Testis (tissue), 5 donors: ENCODE measurements at places on chromosomes 3 and 15.

GRCh38 chr3:151319628-151320027, 3.0 kb upstream of the GPR87 start:
- no peaks in the 10 kb centered on the region for H3K27me3 ChIP-seq
- H3K36me3 ChIP-seq, result no peaks in the 10 kb centered on the region
- no peak overlapping the region for H3K27ac ChIP-seq

- no peak for DNase-seq
- H3K27ac ChIP-seq, result no peak overlapping the region
- H3K27me3 ChIP-seq, result no peaks in the 10 kb centered on the region
- H3K4me3 ChIP-seq, result no peak overlapping the region
- H3K36me3 ChIP-seq, result no peaks in the 10 kb centered on the region
- peaks cover 5% of the 10 kb centered on the region for H3K4me1 ChIP-seq
Observed at GRCh38 chr3:196775938-196776337, 36.3 kb downstream of the PAK2 start.

- H3K27me3 ChIP-seq, result no peaks in the 10 kb centered on the region
- H3K4me1 ChIP-seq, result peaks cover 6% of the 10 kb centered on the region
- H3K4me3 ChIP-seq, result no peak overlapping the region
- H3K36me3 ChIP-seq, result no peaks in the 10 kb centered on the region
Observed at GRCh38 chr3:129645286-129645685, 38.8 kb upstream of the PLXND1 start.

DNA sequence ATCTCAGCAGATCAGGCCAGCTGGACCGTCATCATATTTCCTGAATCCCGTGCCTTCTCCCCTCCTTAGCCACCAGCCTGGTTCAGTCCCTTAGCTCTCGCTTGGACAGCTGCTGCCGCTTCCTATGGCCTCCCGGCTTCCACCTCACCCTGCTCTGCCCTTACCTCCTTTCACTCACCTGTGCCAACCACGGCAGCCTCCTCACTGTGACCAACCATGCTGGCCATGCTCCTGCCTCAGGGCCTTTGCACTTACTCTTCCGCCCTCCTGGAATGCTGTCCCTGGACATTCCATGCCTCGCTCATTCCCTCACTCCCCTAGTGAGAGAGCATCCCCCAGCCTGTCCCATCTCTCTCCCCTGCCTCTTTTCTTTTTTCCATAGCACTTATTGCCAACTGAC, 19.2 kb downstream of the GRIP2 start:
- DNase-seq, result no peak
- no peak overlapping the region for H3K4me3 ChIP-seq
- no peaks in the 10 kb centered on the region for H3K27me3 ChIP-seq
- no peak overlapping the region for H3K27ac ChIP-seq
- no peaks in the 10 kb centered on the region for H3K36me3 ChIP-seq

DNA sequence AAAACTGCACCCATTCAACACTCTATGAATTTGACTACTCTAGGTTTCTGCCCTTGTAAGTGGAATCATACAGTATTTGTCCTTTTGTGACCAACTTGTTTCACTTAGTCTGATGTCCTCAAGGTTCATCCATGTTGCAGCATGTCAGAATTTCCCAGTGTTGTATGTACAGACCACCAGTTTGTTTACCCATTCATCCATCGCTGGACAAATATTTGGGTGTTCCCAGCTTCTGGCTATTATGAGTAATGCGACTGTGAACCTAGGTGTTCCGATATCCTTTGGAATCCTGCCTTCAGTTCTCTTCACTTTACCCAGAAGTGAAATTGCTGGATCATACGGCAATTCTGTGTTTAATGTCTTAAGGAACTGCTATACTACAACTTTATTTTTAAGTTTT, 12.6 kb downstream of the RPL32 start:
- H3K4me1 ChIP-seq, result no peaks in the 10 kb centered on the region
- DNase-seq, result no peak
- H3K4me3 ChIP-seq, result no peak overlapping the region
- no peaks in the 10 kb centered on the region for H3K27me3 ChIP-seq
- no peaks in the 10 kb centered on the region for H3K36me3 ChIP-seq

GRCh38 chr3:79140708-79141107, 627.1 kb downstream of the ROBO1 start:
- H3K4me1 ChIP-seq, result no peaks in the 10 kb centered on the region
- no peak for DNase-seq
- no peaks in the 10 kb centered on the region for H3K27me3 ChIP-seq
- no peak overlapping the region for H3K4me3 ChIP-seq
- no peak overlapping the region for H3K27ac ChIP-seq
- no peaks in the 10 kb centered on the region for H3K36me3 ChIP-seq

DNA sequence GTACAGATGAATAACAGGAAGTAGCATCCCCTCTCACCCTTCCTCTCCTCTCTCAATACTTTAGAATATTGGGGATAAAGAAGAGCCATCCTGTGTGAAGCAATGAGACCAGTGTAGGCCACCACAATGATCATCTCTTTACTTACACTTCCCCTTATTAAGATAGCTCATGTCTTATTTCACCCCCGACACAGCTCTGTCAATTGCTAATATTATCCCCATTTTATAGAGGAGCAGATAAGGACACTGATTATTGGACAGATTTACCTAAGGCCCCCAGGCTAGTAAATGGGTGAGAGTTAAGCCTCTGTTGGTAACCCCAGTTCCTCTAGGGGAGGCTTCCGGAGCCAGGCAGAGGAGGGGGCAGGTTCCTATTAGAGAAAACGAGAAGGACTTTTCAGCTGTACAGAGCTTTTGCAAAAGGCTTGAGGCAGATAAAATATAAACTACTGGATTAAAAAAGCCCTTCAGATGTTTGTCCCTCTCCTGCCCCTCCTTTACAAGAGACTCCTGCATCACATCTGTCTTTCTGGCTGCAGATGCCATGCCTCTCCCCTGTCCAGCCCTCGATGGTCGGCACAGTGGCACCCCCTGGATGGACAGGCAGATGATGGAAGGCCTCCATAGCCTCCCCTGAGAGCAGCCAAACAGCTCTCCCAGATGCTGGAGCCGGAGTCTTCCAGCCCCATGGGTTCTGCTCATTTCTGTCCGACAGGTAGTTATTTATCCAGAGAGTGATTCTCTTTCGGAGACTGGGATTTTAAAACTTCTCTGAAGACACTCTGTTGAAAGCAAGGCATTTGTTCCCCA, 49.4 kb upstream of the LCTL start:
- no peaks in the 10 kb centered on the region for H3K36me3 ChIP-seq
- H3K27me3 ChIP-seq, result no peaks in the 10 kb centered on the region
- H3K27ac ChIP-seq, result no peak overlapping the region
- DNase-seq, result no peak

DNA sequence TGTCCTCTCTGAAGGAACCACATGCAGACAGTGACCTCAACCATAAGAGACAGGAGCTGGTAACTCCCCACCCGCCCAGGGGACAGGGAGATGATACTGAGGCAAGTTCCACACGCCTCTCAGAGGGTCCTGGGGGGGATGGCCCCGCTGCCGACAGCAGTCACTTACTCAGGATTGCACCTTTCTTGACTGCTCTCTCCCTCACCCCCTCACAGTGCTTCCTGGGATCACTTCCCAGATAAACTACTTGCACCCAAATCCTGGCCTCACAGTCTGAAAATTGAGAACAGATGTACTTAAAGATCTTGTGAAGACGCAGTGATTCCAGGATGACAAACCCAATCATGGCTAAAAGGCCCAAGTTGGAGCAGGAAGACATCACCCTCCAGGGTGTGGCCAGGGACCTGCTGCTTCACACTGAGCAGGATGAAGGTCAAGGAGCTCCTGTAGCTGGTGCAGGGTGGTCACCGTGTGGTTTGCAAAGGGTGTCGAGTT, 207.6 kb downstream of the ADAMTS17 start:
- no peaks in the 10 kb centered on the region for H3K36me3 ChIP-seq
- no peak overlapping the region for H3K4me3 ChIP-seq
- H3K4me1 ChIP-seq, result no peaks in the 10 kb centered on the region
- no peaks in the 10 kb centered on the region for H3K27me3 ChIP-seq
- no peak for DNase-seq
- H3K27ac ChIP-seq, result no peak overlapping the region

DNA sequence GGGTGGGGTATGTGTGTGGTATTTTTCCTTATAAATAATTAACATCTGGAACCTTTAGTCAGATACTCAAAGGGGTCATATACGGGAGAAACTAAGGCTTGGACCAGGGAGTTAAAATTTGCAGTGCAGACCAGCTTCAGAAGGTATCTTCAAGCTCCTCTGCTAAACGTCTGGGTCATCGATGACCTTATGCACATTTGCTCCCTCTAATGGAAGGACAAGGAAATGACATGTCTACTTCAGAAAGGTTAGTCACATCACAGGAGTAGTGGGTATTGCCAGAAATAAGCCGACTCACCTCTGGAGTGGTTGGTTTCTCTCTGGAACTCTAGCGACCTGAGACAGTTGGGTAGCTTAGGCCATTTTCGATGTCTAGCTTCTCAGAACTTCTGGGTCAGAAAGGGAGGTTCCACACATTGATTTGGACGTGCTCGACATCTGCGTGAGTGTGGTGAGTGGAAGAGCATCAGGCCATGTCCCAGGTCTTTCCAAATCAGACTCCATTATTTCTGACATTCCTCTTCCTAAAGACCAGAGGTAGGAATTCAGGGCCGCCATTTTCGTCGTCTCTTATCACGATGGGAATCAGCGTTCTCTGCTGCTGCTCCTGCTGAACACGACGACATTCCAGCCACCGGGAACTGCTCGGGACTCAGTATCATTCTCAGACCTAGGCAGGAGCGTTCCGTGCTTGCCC, 31.8 kb upstream of the RASA2 start:
- H3K27ac ChIP-seq, result no peak overlapping the region
- peaks cover 13% of the 10 kb centered on the region for H3K4me1 ChIP-seq
- H3K36me3 ChIP-seq, result no peaks in the 10 kb centered on the region
- no peaks in the 10 kb centered on the region for H3K27me3 ChIP-seq
- DNase-seq, result no peak

DNA sequence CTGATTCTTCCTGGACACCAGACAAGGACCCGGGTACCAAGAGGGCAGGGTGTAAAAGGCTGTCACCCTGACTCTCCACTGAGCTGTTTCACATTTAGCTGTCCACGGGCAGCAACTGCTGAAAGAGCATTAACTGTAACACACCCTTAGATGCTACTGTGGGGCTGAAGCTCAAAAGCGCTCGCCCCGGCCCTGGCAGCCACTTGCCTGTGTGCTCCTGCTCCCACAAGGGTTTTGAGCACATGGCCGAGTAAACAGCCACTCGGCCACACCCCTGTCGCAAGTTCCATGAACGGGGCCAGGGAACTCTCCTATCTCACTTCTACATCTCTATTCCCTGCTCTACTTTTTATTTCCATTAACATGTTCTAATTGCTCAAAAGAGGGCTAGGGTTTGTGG, 421.7 kb downstream of the TUSC7 start:
- no peaks in the 10 kb centered on the region for H3K36me3 ChIP-seq
- H3K4me1 ChIP-seq, result no peaks in the 10 kb centered on the region
- no peak overlapping the region for H3K27ac ChIP-seq
- H3K27me3 ChIP-seq, result no peaks in the 10 kb centered on the region

GRCh38 chr3:164514576-164514975, 563.7 kb downstream of the SI start:
- H3K27ac ChIP-seq, result no peak overlapping the region
- no peaks in the 10 kb centered on the region for H3K36me3 ChIP-seq
- no peak overlapping the region for H3K4me3 ChIP-seq
- no peaks in the 10 kb centered on the region for H3K27me3 ChIP-seq
- H3K4me1 ChIP-seq, result no peaks in the 10 kb centered on the region

GRCh38 chr3:55118451-55118850, 190.6 kb upstream of the LRTM1 start:
- no peak overlapping the region for H3K27ac ChIP-seq
- no peak overlapping the region for H3K4me3 ChIP-seq
- no peaks in the 10 kb centered on the region for H3K27me3 ChIP-seq
- H3K4me1 ChIP-seq, result no peaks in the 10 kb centered on the region
- H3K36me3 ChIP-seq, result no peaks in the 10 kb centered on the region

DNA sequence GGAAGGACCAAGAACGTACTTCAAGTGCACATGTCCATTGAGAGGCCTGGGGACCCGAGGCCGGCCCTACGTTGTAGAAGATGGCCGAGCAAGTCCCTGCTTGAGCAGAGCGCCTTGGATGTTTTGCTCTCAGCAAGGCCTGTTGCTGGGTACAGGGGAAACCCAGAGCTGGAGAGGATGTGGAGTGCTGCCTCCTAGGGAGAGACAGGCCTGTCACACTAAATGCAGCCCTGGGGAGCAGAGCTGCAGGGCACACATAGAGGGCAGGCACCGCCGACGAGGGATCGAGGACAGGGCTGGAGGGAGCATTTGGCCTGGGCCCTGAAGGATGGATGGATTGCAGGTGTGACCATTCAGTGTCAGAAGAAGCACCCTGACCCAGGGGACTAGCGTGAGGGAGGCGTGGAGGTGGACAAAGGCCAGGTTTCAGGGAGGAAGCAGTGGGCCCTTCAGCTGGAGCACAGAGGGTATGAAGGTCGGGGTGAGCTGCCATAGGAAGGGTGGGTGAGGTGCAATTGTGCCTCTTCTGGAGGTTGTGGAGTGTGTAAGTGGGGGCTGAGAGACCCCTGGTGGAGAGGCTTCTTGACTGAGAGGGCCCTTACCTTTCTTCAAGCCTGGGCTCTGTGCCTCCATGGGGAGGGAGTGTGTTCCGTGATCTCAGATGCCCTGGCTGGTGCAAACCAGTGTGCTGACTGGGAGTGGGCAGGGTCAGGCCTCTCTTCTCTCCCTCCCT, 142.4 kb downstream of the CHDH start:
- H3K4me3 ChIP-seq, result no peak overlapping the region
- no peaks in the 10 kb centered on the region for H3K36me3 ChIP-seq
- DNase-seq, result no peak
- peaks cover 7% of the 10 kb centered on the region for H3K4me1 ChIP-seq
- H3K27me3 ChIP-seq, result no peaks in the 10 kb centered on the region

DNA sequence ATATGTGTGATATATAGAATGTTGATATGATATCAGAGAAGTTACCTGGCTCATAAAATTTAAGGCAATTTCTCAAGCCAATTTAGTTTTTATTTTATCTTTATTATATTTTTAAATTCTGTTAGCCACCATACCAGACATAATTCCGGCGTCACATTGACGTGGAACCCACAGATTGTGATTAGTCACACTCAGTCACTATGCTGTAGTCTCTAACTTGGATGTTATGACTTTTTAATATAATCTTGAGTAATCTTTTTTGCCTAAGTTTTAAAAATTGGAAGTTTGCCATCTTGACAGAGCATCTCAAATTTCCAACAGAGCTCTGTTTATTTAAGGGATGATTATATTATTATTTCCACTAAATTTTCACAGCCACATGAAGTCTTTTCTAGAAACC, 9.7 kb upstream of the DCLK3 start:
- no peaks in the 10 kb centered on the region for H3K27me3 ChIP-seq
- no peak overlapping the region for H3K4me3 ChIP-seq
- no peak for DNase-seq
- no peaks in the 10 kb centered on the region for H3K36me3 ChIP-seq
- no peaks in the 10 kb centered on the region for H3K4me1 ChIP-seq
